ENCODE measurements at places on chromosomes 16 and 17. TPM values are rescaled to one million over a fixed set of nuclear protein-coding genes. Genes with fewer than 3 reads are reported as not detected.

CD300LG gene
- total RNA-seq, result not detected

- no peak for DNase-seq
Measured at GRCh38 chr16:87648236-87648635, 45.9 kb downstream of the JPH3 start.

- DNase-seq, result no peak
Measured at GRCh38 chr16:87582216-87582965, 19.9 kb upstream of the JPH3 start.

NGFR gene
- total RNA-seq, result 11.9 TPM

GRCh38 chr17:32827227-32827626 lies 49.7 kb downstream of the MYO1D start:
- DNase-seq, result no peak
